Osteoblast (primary cell): ENCODE measurements at places on chromosomes 2 and 18. TPM values are rescaled to one million over a fixed set of nuclear protein-coding genes. Genes with fewer than 3 reads are reported as not detected.

- no peak for DNase-seq
- H3K4me3 ChIP-seq = no peak overlapping the region
- H3K4me1 ChIP-seq = peaks cover 6% of the 10 kb centered on the region
- no peaks in the 10 kb centered on the region for H3K27me3 ChIP-seq
- no peaks in the 10 kb centered on the region for H3K36me3 ChIP-seq
- no peak overlapping the region for H3K27ac ChIP-seq
Measured at GRCh38 chr2:105597011-105597805, 147.5 kb upstream of the NCK2 start.

The TMEM169 gene
- total RNA-seq = 0.36 and 0.88 TPM in 2 replicates

- no peak for DNase-seq
- H3K4me1 ChIP-seq = no peaks in the 10 kb centered on the region
- no peak overlapping the region for H3K27ac ChIP-seq
- H3K4me3 ChIP-seq = no peak overlapping the region
- no peaks in the 10 kb centered on the region for H3K27me3 ChIP-seq
- H3K36me3 ChIP-seq = no peaks in the 10 kb centered on the region
Measured at GRCh38 chr2:73654175-73654574, 12.0 kb upstream of the NAT8 start.

The CYTIP gene
- 1.2 and 1.4 TPM in 2 replicates for total RNA-seq

DNA sequence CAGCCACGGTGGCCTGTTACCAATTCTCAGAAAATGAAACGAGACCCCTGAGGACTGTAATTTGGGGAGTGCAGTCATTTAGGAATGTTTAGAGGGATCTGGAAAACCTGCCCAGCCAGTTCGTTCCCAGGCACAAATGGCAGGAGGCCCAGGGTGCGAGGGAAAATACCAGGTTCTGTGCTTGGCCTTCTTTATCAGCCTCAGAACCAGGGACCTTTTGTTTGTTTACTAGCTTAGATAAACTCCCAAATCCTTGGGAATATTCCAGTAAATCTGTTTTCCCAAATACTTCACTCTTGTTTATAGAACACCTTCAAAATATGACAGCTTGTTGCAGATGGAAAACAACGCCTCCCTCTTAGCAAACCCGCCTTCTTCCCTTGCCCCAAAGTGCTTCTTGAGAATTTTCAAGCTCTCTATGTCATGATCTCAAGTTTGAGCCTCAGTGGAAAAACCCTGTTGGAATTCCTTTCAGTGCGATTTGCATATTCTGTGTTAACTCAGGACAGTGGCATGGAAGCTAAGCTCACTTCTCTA is 400.3 kb upstream of the SMIM21 start:
- H3K4me1 ChIP-seq = no peaks in the 10 kb centered on the region
- H3K36me3 ChIP-seq = no peaks in the 10 kb centered on the region
- H3K27me3 ChIP-seq = no peaks in the 10 kb centered on the region
- H3K27ac ChIP-seq = no peak overlapping the region
- no peak for DNase-seq

DNA sequence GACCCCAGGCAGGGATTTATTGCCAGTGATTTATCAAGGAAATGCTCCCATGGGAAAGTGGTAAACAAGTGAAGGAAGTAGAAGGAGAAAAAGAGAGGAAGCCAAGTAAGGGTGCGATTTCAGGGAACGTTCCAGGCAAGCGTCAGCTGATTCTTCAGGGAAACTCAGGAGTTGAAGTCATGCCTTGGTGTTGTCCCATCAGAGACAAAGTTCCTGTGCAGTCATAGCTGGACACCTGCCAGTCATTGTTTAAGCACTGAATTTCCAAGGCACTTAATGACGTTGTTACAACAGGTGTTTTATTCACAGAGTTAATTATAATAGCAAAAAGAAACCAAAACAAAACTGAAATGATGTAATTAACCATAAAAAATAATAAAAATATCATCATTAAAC is 381.8 kb upstream of the CRIM1 start:
- no peak overlapping the region for H3K4me3 ChIP-seq
- no peaks in the 10 kb centered on the region for H3K27me3 ChIP-seq
- no peaks in the 10 kb centered on the region for H3K4me1 ChIP-seq
- H3K36me3 ChIP-seq = no peaks in the 10 kb centered on the region
- no peak for DNase-seq
